ENCODE measurements at places on chromosomes 3 and 15.

- no peak for DNase-seq
These were observed 35.0 kb downstream of the PLOD2 start for GRCh38 chr3:146125951-146126350.

GRCh38 chr15:99571299-99571698 lies 5.5 kb downstream of the MEF2A start:
- DNase-seq, result no peak

GRCh38 chr3:62183969-62184368 lies 189.4 kb downstream of the FEZF2 start:
- no peak for DNase-seq

DNA sequence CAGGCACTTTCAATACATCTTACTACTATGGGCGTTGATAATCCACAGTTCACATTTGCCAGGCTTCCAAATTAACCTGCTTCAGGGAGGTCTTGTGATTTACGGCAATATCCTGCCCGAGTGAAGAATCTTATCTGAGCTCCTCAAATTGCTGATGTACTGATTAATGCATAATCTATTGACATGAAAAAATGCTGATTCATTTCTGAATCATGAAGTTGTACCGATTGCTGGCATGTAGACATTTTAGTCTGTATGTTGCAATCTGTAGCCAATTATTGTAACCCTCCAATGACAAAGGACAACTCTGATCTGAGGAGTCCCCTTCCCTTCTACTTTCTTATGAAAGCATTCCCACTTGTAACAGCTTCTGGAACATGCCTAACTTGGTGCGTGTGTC lies 97.2 kb downstream of the SEC22A start:
- DNase-seq, result peak; percentile 20

DNA sequence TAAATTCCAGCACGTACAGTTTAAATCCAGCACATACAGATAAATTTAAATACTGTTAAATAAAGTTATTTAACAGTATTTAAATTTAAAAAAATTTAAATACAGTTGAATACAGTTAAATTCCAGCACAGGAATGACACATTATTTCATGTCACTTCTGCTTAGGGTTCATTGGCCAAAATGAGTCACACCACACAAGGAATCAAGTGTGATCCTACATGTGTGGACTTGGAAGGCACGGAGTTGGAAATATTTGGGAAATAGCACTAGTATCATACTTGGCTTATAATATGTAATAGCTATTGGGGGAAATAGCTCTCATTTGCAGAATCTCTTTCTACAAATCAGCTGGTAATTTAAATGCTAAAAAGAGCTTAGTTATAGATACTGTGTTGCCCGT lies 10.6 kb downstream of the RAB7A start:
- no peak for DNase-seq

DNA sequence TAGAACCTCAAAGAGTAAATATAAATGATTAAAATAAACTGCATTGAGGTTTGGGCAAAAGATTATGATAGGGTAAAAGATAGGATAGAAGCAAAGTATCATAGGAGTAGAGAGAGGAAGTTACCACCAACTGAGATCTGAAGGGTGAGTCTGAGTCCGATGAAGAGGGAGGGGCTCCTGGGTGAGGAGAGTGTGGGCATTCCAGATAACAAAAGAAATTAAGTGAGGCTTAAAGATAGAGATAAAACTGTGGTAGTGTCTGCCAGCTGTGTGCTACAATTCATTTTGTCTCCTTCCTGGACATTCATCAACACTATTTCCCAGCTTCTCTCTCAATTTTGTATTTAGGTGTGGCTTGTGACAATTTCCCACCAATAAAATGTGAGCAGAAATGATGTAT lies 343.0 kb upstream of the PLSCR5 start:
- peak; percentile 87 for DNase-seq

Data from erythroblast (primary cell).